ENCODE measurements at places on chromosomes 16 and 17. TPM values are rescaled to one million over a fixed set of nuclear protein-coding genes. Genes with fewer than 3 reads are reported as not detected.

MYADML2 gene
- not detected for total RNA-seq

C16orf86 gene
- 2.8 TPM for total RNA-seq

CPHXL gene
- total RNA-seq = not detected

ZNF263 gene
- total RNA-seq = 46.5 TPM

SLC5A10 gene
- not detected for total RNA-seq

CRK gene
- total RNA-seq = 79.1 TPM

FBXO39 gene
- total RNA-seq = not detected

RNF112 gene
- total RNA-seq = 1.8 TPM

ARL6IP1 gene
- total RNA-seq = 169 TPM

TNFRSF13B gene
- not detected for total RNA-seq

ARHGDIG gene
- 2.3 TPM for total RNA-seq

KIF19 gene
- not detected for total RNA-seq

Data from cardiac atrium fibroblast (primary cell).